ENCODE measurements at places on chromosomes 2 and 18.

DNA sequence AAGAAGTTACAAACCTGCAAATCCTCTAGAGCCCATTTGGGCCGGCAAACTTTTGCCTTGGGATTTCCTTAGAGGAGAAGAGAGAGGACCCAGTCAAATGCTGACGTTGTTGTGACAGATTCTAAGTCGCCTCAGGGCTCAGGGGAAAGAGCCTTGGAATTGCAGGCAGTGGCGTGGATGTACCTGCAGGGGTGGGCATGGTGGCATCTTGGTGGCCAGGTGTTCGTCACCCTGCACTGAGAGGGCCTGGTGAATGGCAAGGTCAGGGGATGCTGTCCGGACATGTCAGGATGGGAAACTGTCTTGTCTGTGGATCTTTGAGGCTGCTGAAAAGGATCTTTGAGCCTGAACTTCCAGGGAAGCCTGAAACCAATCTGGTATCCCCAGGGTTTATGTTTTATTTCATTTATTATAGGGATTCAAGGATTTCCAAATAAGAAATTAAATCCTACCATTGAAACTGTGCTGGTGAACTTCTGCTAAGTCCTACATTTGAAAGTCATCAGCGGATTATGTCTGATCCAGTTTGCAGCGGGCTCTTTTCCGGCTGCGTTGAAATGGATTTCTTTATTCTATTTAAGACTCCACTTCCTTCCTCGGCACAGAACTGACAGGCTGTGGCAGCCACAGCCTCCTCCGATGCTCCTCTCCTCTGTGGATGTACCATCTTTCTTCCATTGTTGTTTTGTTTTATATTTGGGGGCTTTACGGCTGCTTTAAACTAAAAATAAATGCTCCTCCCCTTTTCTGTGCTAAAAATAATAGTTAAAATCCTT, 207.6 kb downstream of the AGAP1 start:
- DNase-seq = no peak

DNA sequence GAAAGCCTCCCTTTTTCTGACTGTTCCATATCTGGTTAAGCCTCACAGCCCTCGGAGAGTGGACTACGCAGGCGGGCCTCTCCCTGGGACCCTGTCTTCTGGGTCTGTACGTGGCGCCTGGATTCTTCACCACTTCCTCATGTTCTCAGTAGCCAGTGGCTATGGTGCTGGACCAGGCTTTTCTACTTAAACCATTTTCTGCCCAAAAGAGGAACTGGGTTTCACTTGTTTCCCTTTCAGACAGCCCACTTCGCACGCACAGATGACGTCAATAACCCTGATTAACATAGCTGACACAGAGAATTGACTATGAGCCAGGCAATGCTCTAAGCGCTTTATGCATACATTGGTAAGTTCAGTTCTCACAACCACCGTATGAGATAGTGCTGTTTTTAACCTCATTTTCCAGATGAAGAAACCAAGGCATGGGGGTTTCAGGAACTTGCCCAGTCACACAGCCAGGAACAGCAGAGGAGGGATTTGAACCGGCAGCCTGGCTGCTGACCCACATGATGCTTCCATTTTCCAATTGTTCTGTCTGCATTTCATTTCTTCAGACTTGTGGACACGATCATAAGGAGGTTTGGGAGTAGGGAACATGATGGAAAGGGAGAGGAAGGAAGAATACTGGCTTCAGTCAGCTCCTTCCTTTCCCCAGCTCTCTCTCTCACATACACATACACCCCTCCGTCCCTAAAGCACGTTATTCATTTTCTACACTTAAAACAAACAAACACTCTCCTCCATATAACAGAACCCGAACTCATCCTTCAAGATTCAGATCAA, 41.7 kb downstream of the MYOM1 start:
- no peak for DNase-seq

GRCh38 chr2:170255971-170256370, 78.0 kb downstream of the MYO3B start:
- DNase-seq = no peak

- DNase-seq = no peak
Observed at GRCh38 chr2:174729797-174730697, 34.2 kb downstream of the CHRNA1 start.

- DNase-seq = no peak
Observed at GRCh38 chr2:99615247-99615771, 125.5 kb upstream of the REV1 start.

DNA sequence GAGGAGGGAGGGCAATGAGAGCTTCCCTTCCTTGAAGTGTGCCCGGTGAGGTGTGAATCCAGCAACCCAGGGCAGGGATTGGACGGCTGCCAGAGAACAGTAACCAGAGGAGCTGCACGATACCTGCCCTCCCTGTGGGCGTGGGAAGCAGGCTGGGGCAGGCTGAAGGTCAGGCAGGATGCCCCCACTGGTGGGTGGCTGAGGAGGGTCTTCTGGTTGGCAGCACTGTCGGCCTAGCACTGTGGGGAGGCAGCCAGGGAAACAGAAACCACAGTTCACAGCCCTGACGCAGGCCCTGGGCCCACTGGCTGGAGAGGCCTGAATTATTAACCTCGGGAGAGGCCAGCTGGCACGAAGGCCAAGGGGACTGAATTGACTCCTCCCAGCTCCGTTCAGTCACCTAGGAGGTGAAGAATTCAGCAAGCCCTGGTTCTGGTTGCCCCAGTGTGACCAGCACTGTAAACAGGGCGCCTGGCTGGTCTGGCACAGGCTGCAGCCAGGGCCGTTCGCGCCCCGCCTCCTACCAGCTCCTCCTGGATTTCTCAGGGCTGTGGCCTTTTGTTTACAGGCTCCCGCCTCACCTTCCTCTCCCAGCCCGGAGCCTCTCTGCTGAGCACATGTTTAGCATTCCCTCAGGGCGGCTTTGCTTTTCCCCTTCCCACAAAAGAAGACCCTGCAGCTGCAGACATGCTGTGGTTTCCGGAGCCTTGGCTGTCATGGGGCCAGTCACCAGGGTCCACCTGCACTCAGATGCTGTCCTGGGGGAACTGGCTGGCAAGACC, 97.8 kb downstream of the B3GNT2 start:
- DNase-seq = no peak

- no peak for DNase-seq
Observed at GRCh38 chr2:184336688-184337087, 261.6 kb upstream of the ZNF804A start.

DNA sequence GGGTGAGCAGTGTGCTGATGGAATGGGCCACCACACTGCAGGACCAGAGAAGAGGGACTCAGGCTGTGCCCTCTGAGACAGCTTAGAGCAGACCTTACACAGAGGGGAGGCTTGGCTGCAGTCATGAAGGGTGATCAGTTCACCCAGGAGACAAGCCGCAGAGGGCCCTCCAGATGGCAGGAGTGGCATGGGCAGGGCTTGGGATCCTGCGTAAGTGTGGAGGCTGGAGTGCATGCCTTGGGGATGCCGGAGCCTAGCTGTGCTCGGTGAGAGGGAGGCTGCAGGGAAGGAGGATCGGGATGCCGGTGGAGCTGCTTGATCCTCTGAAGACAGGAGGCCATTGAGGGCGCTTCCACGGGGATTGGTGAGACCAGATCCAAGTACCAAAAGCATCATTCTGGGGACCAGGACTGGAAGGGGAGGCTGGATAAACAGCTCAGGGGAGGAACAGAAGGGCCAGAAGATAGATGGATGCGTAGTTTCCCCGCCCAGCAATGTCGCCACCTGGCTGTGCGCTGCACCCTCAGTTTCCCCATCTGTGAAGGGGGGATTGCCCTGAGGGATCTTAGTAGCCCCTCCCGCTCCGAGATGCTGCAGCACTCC, 163.4 kb downstream of the INHBB start:
- no peak for DNase-seq

- no peak for DNase-seq
Observed at GRCh38 chr18:62152844-62153243, 34.0 kb downstream of the PIGN start.

GRCh38 chr2:58871469-58872142, 630.5 kb upstream of the FANCL start:
- DNase-seq = no peak

GRCh38 chr2:16046649-16047048, 106.3 kb downstream of the MYCN start:
- DNase-seq = no peak

DNA sequence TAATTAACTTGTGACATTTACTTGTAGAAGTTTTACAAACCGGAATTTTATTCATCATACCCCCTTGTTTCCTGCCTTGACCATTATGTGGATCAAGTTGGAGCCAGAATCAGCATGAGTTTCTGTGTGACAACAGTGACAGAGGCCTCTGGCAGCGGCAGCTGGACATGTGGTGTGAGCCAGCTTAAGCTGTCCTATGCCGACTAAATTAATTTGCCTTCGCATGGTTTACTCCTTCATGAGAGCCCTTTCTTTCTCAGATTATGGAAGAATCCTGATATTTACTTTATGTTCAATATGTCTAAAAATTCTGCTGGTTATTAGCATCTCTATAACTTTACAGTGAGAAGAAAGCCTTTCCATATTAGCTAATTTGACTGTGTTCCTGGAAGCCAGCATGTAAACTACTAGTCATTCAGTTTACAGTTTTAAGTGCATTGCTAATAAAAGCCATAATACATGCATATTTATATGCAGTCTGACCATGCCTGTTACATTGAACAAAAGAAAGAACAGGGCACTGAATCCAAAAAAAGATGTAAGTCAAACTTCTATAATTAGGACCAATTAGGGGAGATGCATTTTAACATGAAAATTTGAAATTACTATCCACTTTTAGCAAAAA, 495.8 kb upstream of the ACVR2A start:
- DNase-seq = no peak

- no peak for DNase-seq
Observed at GRCh38 chr18:64713284-64713683, 564.4 kb upstream of the LINC00305 start.

DNA sequence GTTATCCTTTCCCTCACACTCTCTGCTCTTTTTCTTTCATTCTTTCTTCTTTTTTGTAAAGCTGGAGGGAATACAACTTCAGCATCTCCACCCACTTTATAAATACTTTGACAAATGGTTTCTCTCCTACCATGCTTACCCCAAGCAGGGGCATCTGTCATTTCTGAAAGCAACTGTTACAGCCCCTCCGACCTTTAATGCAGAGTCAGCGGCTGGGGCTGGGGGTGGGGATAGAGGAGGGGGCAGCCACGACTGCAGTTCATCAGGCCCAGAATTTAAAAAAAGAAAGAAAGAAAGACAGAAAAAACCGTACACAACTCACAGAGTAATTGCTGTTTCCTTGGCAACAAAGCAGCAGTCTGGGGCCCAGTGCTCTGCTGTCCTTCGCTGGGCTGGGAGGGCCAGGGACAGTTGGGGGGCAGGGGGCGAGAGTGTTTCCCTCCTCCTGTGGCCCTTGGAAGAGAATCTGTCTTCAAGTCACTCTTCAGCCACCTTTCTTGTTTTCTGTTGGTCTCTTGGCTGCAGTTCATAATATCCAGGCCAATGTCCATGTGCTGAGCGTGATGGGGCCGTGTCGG, 53.8 kb downstream of the CELF4 start:
- DNase-seq = no peak

DNA sequence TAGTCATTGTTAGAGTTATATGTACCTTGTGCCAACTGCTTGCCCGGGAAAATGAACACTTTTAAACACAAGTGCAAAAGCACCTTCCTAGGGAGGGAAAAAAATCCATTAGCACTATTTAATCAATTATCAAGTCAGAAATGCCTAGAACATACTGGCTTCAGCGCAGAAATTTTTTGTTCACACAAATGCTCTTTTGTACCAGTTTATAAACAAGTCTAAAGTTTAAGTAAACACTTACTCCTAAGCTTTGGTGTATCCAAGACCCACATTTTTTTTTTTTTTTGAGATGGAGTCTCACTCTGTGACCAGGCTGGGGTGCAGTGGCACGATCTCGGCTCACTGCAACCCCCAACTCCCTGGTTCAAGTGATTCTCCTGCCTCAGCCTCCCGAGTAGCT, 30.6 kb downstream of the GFPT1 start:
- DNase-seq = no peak

GRCh38 chr2:191478799-191479679, 198.9 kb upstream of the NABP1 start:
- DNase-seq = no peak

GRCh38 chr2:235595422-235596010, 101.7 kb downstream of the AGAP1 start:
- DNase-seq = no peak

- no peak for DNase-seq
Observed at GRCh38 chr2:25492726-25493125, 151.0 kb upstream of the DNMT3A start.

DNA sequence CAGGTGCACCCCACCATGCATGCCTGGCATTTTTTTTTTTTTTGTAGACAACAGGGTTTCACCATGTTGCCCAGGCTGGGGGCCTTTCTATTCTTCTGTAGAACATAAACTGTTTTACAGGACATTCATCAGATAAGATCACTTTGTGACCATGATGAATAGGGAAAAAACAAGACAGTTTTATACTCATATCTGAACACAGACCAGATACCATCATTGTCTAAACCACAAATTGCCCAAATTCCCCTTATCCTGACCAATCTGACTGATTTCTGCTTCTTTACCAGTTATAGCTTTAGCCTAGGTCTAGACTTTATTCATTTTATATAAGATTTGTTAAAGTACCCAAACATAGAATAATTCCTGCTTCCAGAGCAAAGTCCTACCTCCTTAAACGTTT, 1699.3 kb upstream of the TMEFF2 start:
- DNase-seq = no peak

GRCh38 chr2:122481717-122482116, 726.3 kb downstream of the TSN start:
- DNase-seq = no peak

DNA sequence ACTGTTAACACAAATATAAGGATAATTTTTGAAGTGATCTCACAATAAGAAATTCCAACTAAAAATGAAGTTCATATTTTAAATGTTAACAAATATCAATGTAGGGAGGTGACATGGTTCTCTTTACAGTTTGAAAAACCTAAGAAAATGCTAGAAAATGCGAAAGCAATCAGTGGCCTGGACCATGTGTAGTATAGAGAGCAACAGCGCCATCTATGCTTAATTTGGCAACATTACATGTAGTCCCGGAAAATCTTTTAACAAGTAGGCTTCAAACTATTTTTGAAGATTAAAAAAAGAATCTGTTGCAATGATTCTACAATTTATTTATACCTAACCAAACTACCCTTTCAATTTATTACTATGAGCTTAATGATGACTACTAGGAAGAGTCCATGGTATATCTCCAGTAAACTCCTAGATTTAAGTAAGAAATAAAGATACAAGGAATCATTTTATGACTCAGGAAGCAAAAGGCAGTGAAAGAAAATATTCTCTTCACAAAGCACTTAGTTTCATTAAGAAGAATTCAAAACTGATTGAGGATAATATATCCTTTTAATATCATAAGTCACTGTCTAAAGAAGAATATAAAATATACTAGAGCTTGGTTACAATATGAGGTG, 33.3 kb downstream of the NDUFA10 start:
- no peak for DNase-seq

GRCh38 chr2:188599140-188599539, 307.5 kb downstream of the GULP1 start:
- DNase-seq = no peak

- DNase-seq = no peak
Observed at GRCh38 chr2:161825429-161825828, 201.2 kb downstream of the SLC4A10 start.

GRCh38 chr18:54260396-54261072, 8.8 kb upstream of the POLI start:
- DNase-seq = no peak
